ENCODE measurements at places on chromosomes 5 and 9.
A peak's percentile ranks its signal among the peaks of the same experiment; 100 is the strongest.

GRCh38 chr9:105693435-105694189 lies 729 bp upstream of the TMEM38B start:
- DNase-seq, result no peak

DNA sequence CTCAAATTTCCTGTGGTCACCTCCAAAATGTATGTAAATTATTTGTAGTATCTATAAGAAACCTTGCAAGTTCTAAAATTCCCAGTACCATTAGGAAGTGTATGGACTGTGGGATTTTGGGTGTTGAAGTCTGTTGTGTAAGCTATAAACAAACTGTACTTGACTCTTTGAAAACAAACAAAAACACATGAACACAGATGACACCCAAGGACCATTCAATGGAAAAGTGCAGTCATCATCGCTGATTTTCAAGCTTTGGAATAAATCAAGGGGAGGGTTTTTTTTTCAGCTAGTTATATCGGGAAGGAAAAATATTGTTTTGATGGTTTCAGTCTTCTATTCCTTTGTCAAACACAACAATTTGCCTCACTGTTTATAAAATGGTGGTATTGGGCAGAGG lies 49.6 kb downstream of the ELL2 start:
- DNase-seq, result no peak

GRCh38 chr9:69578026-69578425 lies 94.1 kb downstream of the APBA1 start:
- no peak for DNase-seq

DNA sequence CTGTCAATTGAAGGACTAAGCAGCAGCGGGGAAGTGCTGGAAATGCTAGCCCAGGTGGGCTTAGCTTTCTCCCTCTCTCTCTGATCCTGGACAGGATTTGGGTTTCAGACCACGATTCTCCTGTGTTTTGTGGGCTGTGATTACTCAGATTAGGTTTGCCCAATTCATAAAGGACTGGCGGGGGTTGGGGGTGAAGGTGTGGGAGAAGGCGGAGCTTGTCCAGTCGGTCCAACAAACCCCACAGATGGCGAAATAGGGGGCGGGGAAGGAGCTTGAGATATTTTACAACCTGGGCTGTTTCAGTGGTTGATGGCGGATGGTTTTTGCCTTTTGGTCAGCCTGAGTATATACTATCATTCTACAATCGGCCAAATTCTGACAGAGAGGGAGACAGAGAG lies 35.2 kb downstream of the PCDHAC2 start:
- no peak for DNase-seq

GRCh38 chr9:1709347-1709746 lies 305.8 kb upstream of the SMARCA2 start:
- peak; percentile 1 for DNase-seq

DNA sequence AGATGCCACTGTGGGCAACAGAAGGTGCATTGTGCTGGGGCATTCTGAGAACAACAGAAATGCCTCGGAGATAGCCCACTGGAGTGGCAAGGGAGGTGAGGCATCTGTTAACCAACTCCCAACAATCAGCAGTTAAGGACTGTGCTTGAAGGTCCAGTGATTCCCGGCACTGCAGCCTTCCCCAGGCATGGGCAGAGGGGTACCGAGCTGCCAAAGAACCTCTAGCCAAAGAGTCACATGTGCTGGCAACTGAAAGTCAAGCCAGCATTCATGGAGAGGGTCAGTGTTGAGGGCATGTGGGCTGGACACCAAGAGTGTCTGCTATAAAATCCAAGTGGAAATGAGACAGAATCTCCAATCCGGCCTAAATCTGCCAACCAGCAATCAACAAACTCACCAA lies 149.6 kb downstream of the ASTN2 start:
- DNase-seq, result no peak

GRCh38 chr9:22079873-22080341 lies 70.8 kb upstream of the CDKN2B start:
- DNase-seq, result peak; percentile 26

DNA sequence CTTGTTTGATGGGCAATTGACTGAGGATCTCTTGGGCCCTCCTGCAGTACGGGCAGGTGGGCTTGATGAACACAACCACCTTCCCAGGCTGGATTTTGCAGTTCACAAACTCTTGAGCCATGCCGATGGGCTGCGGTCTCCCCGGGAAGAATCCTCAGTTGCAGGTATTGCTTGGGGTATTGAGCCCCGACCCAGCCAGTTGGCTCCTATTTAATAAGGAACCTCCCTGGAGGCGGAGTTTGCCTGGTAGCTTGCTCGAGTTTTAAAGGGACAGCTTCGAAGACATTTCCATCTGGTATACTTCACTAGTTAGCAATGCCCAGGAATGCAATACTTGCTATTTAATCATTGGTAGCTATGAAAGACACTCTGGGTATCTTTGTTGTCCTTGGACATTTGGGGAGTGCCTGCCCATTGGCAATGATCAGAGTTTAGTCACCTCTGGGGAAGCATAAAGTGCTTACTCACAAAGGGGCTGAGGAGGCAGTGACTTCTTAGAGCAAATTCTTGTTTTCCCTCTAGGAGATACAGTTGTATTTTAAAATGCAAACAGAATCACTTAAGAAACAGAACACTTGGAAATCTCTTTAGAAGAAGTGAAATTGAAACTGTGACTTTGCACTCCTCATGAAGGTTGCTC lies at the start of gene GLRX:
GLRX (minus strand) TSS at position 185 of the 640 bp plus-strand sequence; CDS start at position 121, 64 bp downstream.
- peak; percentile 64 for DNase-seq

DNA sequence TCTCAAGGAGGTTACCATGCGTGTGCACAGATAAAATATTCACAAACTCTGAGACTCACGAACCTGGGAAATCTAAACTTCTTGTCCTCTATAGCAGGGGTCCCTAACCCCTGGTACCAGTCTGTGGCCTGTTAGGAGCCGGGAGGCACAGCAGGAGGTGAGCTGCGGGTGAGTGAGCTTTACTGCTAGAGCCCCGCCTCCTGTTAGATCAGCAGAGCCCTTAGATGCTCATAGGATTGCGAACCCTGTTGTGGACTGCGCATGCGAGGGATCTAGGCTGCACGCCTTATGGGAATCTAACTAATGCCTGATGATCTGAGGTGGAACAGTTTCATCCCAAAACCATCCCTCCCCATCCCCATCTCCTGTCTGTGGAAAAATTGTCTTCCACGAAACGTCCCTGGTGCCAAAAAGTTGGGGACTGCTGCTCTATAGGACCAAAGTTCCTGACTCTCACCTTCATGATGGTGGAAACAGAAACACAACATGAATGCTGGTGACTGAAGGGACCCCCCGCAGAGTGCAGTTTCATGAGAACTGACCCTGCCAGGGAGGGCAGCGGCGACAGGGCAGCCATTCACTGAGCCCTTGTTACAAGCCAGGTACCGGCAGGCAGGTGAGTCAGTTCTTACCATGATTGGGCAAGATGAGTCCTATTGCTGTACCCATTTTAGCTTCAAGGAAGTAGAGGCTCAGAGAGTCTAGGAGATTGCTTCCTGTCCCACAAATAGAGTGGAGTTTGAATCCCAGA lies 181.9 kb downstream of the RGS3 start:
- DNase-seq, result no peak

- DNase-seq, result no peak
Measured at GRCh38 chr5:113336975-113337374, 97.8 kb downstream of the TSSK1B start.

DNA sequence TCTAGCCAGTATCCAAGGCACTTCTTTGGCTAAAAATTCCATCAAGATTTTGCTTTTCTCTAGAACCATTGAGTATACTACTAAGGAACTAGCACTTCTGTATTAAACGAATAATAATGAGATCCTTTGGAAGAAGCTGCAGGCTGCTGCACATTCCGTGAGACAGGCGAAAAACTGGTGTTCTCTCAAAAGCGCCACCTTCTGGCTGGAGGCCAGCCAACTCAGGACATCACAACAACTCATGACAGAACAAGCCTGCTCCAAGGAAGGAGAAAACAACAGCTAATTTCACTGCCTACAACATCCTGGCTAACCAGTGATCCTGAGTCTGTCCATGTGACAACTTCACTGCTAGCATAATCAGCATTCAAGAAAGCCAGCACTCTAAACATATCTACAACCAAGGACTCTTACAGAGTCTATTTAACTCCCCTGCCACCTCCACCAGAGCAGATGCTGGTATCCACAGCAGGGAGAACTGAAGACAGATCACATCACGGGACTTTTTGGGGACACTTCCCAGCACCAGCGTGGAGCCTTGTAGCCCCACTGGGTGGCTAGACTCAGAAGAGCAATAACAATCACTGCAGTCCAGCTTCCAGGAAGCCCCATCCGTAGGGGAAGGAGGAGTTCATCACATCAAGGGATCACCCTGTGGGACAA lies 150.5 kb downstream of the YTHDC2 start:
- DNase-seq, result no peak

GRCh38 chr9:68953771-68954170 lies 60.1 kb downstream of the PRKACG start:
- DNase-seq, result no peak

DNA sequence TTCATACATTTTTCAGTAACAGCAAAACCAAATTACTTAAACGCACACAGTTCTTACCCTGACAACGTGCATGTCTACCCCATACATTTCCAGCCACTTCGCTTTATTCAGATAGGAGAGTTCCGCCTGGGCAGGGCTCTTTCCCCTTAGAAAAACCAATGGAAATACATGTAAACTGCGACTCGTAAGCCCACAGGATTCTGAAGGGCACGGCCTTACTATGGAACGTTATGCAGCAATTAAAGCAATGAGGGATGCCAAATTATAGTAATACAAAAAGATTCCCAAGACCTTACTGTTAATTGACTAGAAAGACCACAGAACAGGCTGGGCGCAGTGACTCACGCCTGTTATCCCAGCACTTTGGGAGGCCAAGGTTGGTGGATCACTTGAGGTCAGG lies 64.5 kb downstream of the EPB41L4B start:
- DNase-seq, result no peak

DNA sequence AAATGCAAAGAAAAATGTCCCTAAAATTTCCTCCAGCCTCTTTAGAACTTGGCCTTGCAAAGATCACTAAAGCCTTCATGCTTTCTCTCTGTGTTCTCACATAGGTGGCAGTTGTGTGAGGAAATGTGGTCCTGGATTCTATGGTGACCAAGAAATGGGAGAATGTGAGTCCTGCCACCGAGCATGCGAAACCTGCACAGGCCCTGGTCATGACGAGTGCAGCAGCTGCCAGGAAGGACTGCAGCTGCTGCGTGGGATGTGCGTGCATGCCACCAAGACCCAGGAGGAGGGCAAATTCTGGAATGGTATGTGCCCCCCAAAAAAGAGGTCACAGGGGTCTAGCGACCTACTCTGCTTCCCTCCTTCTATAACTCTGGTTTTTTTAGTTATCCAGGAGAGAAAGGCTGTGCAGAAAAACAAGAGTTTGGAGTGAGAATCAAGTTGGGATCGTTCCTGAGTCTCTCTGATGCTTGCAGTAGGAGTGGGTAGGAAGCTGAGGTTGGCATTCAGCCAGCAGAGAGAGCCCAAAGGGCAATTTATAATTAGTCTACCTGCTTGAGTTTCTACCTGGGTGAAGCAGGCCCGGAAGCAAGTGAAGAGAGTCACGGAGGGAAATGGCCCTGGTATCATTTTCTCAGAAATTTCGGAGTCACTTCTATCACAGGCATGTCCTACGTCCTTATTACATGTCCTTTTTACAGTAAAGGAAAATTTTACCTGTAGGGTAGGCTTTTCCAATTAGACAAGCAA lies 97.5 kb downstream of the RFK start:
- no peak for DNase-seq

- no peak for DNase-seq
Measured at GRCh38 chr9:137832191-137832700, 45.3 kb upstream of the CACNA1B start.

DNA sequence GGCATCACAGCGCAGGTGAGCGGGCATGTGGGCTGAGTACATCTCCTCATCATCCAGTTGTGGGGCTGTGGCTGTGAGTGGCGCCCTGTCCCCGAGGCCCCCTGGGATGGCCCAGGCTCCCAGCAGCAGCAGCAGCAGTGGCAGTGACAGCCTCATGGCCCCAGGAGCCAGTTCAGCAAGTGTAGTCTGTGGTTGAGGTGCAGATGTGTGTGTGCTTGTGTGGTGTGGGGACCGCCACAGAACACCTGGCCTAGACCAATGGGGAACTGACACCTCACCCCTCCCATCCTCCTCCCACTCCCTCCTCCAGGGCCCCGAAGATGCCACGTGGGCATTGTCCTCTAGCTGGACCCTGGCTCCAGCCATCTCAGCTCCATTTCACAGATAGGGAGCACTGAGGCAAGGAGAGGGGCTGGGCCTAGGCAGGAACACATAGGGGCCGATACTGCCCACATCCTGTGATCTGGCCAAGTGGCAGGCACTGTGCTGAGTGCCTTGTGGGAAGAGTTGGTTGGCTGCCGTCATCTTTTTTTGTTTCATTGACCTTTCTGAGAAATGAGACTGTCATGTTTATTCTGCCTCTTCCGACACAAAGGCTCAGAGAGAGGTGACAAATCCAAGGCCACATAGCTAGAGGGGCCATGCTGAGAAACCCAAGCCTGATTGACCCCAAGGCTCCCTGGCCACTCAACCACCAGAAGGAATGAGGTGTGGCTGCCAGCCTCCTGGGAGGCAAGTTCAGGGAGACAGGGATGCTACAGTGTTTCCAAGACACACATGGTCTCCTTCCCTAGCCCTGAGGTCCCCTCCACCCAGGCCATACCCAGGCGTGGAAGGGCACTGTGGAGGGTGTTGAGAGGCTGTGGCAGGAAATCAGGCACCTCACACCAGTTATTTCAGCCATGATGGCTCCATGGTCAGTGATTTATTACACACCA lies at the start of gene MZB1:
MZB1 (minus strand) TSS at position 213 of the 938 bp plus-strand sequence; CDS start at position 156, 57 bp downstream.
- peak; percentile 50 for DNase-seq

GRCh38 chr5:83653669-83654068 lies 67.0 kb downstream of the HAPLN1 start:
- no peak for DNase-seq

DNA sequence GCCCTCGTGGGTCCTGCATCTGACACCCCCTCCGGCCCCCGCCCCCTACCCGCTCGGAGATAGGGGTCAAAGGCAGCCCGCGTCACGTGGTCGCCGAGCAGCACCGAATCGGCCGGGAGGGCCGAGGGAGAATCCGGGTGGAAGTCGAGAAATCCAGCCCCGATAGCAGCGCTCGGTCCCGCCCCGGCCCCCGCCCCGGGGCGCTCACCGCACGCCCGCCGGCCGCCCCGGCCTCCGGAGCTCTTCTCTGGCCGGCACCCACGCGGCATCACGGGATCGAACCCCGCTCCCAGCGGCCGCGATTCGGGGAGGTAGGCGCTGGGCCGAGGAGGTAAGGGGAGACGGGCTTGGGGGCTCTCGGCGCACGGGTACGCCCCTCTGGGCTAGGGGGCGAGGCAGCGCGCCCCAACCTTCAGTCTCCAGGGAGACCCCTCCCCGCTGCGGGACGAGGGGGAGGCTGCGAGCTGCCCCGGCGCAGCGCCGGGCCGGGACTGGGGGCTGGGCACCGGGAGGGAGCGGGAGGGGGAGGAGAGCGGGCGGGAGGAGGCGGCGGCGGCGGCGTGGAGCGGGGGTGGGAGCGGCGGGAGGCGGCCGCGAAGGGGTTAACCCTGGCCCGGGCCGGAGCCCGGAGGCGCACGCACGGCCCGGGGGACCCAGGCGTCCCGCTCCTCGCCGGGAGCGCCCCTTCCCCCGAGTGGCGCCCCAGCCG lies 22.1 kb upstream of the NDST1 start:
- no peak for DNase-seq

DNA sequence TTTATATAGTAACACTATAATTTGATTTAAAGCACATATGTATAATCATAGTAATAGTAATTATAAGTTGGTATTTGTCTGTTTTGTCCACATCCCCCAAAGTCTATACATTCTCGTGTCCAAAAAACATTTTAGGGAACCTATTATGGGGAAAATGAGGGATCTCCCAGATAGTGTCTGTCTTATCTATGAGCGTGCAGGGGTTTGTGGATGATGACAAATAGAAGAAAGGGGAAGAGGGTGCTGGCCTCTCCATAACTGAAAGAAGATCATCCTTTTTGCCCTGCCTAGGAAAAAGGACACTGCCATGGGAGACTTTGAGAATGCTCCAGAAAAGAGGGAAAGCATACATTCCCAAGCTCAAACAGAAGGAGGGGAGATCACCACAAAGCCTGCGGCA lies 45.3 kb downstream of the C5orf22 start:
- DNase-seq, result no peak
